ENCODE measurements at places on chromosomes 2 and 18.

DNA sequence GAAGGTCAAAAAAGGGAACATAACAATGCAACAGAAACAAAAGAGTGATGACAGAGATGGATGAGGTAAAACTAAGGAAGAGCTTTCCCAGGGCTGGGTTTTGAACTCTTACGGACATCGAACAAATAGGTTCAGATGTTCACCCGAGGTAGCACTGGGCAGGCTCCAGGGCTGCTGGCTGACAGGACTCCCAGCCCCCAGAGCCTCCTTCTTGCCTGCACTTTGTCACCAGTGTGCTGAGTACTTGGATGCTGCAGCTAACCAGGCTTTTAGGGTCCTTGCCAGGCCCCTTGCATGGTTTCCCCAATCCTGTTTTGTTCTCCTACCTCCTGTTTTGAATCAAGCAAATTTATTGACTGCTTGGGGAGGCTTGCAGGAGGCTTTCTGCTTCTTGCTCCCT, 322.9 kb downstream of the DYSF start:
- DNase-seq, result no peak

GRCh38 chr2:105860567-105860966, 115.9 kb downstream of the NCK2 start:
- no peak for DNase-seq

GRCh38 chr2:16817305-16818202, 151.9 kb upstream of the CYRIA start:
- DNase-seq, result no peak

DNA sequence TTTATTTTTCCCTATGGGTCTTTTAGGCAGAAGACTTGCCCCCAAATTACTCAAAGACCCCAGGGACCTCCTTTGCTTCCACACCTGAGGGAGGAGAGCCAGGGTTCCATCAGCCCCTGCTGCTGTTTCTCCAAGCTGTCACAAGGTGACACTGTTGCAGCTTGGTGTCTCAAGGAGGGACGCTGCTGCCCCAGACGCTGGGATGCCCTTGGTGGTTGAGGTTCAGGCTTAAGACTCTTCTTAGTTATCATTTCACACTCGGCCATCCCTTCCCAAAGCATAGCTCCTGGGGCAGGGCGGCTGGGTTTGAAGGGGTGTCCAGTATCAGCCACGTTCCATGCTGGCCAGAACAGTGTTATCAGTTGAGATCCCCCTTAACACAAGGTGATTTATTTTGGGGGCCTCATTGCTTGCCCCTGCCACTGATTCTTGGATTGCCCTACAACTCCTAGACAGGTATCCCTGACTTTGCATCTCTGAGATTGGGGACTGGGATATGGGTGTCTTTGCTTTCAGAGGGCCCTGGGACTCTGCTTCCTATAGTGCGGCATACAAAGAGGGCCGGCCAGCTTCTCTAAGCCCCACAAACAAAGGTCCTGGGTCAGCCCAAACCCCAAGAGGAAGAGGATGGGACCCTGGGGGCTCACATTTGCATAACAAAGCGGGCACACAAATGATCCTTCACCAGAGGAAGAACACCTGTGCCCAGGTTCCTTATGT, 22.7 kb downstream of the GPR55 start:
- peak; percentile 10 for DNase-seq

DNA sequence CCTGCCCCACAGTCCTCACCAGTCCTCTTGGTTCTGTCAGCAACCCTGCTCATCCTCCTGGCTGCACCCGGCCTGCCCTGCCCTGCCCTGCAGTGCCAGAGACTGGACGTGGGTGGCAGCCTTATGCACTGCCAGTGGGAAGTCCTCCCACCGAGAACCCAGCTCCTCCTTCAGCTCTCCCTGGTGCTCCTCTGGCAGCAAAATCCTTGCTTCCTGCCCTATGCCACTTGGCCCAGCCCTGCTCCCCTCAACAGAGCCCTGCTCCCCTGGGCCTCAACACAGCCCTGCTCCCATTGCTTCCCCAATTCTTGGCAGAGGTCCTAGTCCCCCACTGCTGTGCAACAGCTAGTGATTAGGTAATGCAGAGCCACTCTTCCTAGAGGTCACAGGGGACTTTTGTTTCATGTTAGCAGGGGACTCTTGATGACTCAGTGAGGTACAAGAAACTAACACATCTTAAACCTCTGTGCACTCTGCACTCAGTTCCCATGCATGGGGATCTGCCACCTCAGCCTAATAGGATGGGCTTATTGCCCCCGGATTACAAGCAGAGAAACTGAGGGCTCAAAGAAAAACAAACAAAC, 58.0 kb upstream of the EDAR start:
- DNase-seq, result no peak

- no peak for DNase-seq
Observed at GRCh38 chr18:50709193-50709592, 110.6 kb downstream of the MRO start.

DNA sequence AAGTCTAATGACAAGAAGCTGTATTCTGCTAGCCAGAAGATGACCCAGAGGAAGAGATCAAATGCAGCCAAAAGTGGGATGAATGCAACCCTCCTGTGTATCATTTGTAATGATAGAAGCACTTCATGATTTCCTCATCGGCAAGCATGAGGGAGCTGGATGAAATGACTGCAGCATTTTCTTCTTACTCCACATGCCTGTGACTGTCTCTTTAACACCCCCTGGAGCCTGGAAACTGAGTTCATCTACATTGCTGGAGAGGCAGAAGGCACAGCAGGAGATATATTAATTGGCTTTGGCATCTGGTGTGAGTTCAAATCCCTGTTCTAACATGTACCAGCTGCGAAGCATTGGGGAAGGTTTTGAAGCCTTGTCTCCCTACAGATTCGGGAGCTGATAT, 37.7 kb downstream of the ID2 start:
- DNase-seq, result no peak

DNA sequence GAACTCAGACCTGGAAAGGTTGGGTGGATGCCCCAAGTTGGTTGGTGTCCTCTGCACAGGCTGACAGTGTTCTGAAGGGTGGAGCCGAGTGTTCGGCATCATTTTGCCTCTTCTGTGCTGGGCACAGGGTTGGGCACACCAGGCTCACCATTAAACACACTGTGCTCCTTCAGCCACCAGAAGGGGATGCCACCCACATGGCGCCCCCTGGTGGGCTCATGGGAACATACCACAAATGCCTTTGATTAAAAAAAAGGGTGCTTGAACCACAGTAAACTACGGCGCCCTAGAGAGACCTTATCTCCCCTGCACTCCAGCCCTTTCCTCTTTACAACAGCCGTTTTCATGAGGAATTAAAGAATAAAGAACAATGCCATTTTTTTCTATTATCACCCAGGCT, 89.4 kb downstream of the CELF4 start:
- no peak for DNase-seq

DNA sequence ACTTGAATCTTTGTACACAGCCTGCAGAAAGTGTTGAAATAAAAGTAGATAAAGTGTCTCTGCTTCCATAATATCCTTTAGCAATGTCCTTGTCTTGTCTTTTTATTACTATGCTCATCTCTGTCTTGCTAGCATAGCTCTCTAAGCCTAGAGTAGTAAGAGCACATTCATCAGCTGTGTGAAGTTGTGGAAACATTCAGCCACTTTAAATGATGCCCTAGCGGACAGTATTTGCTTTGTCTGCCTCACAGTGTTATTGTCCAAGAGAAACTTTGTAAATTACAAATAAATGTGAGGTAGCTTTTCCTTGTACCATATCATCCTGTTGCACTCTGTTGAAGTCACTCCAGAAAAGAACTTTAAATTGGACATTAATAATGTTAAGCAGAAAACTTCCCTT, 60.3 kb upstream of the TTC21B start:
- DNase-seq, result no peak

DNA sequence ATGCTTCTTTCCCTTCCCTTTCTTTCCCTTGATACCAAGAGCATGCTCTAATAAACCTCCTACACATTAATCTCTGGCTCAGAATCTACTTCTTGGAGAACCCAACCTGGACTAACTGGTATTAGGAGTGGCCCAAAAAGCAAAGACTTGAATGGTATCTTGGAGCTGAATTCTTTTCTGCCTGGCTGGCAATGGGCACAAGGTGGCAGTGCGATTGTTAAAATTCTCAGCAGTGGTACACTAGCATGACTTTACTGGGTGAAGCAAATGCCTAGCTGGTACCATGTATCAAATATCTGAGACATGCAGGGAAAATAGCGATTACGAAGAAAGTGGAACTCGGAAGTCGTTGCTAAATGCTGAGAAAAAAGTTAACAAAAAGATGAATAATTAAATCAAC, 376.1 kb downstream of the XIRP2 start:
- DNase-seq, result no peak

- no peak for DNase-seq
Observed at GRCh38 chr2:36482576-36483214, 115.3 kb downstream of the FEZ2 start.

DNA sequence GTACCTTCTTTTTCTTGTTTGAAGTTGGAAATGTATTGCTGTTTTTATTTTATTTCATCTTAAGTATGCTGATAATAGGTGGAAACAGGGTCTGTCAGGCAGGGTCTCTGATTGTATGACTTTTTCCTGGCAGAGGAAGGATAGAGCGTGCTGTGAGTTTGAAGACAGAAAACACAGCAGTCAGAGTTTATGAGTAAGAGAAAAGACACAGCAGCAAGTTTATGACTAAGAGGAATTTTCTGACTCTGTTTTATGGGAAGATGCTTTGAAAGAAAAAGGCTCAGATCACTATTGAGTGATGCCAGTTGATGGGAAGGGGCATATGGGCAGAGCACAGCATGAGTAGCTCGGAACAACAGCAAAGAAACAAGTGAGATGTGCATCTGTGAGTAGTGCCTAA, 379.1 kb downstream of the MEIS1 start:
- DNase-seq, result no peak

GRCh38 chr2:8408560-8409460, 273.0 kb upstream of the ID2 start:
- no peak for DNase-seq

DNA sequence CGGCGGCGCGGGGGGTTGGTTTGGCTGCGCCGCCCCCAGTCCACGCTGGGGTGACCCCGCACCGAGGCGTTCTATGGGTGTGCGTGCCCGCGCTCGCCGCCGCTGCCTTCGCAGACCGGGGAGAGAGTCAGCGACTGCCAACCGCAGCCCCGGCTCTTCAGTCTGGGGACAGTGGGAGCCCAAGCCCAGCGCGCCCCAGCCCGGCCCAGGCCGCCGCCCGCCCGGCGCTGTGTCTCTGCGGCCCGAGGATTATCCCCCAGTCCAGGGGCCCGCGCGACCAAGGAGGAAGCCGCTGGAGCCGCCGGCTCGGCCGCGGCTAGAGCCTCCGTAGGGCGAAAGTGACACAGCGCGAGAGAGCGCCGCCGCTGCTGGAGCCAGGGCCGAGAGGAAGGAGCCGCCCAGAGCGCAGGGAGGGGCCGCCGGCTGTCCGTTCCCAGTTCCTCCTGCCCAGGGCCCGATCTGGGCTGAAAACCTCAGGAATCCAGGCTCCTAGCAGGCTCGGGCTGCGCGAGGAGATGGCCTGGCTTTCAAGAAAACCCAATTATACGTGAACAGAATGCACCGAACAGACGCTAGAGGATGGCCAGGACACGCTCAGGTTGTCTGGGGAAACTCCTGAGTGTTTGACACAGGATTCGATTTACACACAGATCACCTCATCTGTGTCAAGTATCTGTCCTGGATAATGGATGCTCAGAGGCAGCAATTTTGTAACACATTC, 2.4 kb downstream of the CTIF start:
- DNase-seq, result no peak

- DNase-seq, result no peak
Observed at GRCh38 chr2:229896857-229897256, 25.0 kb downstream of the TRIP12 start.

DNA sequence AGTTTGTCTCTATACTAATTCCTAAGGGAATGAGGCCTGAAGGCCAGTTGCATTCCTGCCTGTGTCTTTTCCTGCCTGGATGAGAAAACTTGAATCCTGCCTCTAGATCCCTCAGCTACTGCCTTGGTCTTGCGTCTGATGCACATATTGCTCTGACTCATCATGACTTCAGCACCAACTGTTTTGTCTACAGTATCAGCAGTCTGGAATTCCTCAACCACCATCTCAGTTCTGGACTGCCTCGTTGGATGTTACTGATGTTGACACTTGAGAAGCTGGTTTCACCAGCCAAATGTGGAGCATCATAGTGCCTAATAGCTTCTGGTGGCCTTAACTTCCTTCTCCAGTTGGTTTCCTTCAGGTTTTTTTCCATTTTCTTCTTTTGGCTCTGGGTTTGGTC, 211.0 kb downstream of the CTNNA2 start:
- DNase-seq, result peak; percentile 96

DNA sequence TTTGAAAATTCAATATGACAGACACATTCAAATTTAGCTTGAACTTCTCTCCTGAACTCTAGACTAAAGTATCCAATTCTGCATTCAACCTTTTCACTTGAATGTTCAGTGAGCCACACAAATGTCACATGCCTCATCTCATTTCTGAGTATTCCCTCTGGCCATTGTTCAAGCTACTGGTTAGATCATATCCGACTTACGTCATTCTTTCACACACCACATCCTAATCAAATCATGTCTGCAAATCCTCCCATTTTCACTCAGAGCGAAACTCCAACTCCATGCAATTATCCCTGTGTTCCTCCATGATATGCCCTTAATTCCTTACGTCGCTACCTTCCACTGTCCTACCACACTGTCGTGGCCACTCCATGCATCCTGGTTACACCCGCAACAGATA, 425.1 kb downstream of the CBLN2 start:
- no peak for DNase-seq

DNA sequence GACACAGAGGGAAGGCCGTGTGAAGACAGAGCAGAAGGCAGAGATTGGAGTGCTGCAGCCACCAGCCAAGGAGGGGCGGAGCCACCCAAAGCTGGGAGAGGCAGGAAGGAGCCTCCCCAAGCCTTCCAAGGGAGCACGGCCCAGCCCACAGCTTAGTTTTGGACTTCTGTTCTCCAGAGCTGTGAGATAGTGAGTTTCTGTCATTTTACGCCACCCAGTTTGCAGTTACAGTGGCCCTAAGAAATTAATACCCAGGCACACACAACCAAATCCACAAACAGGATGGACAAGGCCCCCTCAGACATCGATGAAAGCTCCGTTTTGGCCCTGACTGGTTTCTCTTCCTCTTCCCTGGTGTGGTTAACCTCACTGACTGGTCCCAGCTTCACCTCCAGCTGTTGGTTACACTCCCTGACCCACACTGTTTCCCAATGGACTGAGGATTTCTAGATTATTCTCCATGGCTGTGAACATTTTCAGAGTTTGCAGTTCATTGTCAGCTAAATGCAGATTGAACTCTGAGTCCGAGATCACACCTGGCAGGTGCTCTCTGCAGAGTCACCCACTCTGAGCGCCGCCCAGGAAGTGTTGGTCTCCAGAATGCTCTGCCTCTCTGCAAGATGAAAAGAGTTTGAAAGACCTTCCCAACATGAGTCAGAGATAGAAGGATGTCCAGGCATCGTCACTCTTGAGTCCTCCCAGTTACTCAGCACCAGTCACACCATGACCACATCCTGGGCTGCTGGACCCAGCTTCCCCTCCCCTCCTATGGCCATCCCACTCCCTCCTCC, 100.2 kb downstream of the TWIST2 start:
- peak; percentile 75 for DNase-seq

GRCh38 chr2:1585635-1586034, 158.7 kb downstream of the PXDN start:
- DNase-seq, result no peak

- DNase-seq, result no peak
Observed at GRCh38 chr18:76386886-76387285, 108.2 kb downstream of the ZNF516 start.

GRCh38 chr2:195488567-195488966, 168.5 kb upstream of the SLC39A10 start:
- DNase-seq, result no peak

- no peak for DNase-seq
Observed at GRCh38 chr2:129709001-129709955, 270.2 kb upstream of the RAB6C start.
